ENCODE measurements at places on chromosomes 3 and 15.

- no peak for DNase-seq
These were observed 619.3 kb downstream of the SI start for GRCh38 chr3:164458986-164459385.

- no peak for DNase-seq
These were observed 218.1 kb downstream of the TP63 start for GRCh38 chr3:189849262-189849661.

GRCh38 chr15:83844742-83845141 lies 190.8 kb downstream of the ADAMTSL3 start:
- DNase-seq: no peak

GRCh38 chr3:122687298-122687697 lies 6.7 kb downstream of the PARP14 start:
- no peak for DNase-seq

DNA sequence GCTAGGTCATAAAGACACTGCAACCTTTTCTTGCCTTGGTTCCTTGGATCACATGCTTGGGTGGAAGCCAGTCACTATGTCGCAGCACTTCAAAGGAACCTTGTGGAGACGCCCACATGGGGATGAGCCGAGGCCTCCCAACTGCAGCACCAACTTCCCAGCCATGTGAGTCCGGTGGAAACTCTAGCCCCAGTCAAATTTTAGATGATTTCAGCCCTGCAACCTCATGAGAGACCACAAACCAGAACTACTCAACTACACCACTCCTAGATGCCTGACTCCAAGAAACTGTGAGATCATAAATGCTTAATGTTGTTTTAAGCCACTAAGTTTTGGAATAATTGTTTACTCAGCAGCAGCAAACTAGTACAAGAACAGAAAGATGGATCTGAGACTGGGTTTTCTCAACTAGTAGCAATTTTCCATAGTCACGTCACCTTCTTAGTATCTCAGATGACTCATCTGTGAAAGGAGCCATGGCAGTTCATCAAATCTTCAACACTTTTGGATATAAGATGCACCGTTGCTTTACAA lies 86.5 kb downstream of the MB21D2 start:
- DNase-seq: peak; percentile 74
